Uterus (tissue), 4 donors: ENCODE measurements at places on chromosomes 3 and 15. TPM values are rescaled to one million over a fixed set of nuclear protein-coding genes. Genes with fewer than 3 reads are reported as not detected.

The KNL1 gene
- total RNA-seq = 33.5 TPM

The PLSCR5 gene
- total RNA-seq = not detected

The TMPRSS7 gene
- total RNA-seq = not detected

The EFHB gene
- total RNA-seq = 1.2 TPM

The ATP10A gene
- total RNA-seq = 3.8 TPM
